ENCODE measurements at places on chromosomes 7 and 10.
A peak's percentile ranks its signal among the peaks of the same experiment; 100 is the strongest.

DNA sequence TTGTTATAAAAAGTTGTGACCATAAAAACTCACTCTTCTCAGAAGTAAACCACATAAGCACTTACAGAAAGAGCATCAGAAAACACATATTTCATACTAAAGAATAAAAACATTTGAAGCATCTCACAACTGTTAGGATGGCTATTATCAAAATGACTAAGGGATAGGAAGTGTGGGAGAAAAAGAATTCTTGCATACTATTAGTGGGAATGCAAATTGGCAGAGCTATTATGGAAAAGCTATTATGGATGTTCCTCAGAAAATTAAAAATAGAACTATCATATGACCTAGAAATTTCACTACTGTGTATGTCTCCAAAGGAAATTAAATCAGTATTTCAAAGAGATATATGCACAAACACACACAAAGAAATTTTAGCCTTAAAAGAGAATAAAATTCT, 25.2 kb upstream of the POT1 start:
- DNase-seq: no peak

DNA sequence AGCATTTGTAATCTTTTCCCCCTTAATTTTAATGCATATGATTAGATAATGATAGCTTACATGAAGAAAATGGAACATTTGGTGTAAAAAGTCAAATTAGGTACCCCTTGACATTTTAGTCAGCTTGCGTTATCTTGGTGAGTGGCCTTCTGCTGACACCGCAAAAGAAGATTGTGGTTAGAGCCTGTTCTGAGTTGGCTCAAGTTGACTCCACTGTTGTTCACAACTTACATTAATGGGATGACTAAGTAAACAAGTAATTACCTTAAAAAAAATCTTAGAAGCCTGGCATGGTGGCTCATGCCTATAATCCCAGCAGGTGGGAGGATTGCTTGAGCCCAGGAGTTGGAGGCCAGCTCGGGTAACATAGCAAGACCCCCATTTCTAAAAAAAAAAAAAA, 24.2 kb downstream of the TRRAP start:
- DNase-seq: no peak

- no peak for DNase-seq
These were observed 8.1 kb upstream of the VDAC2 start for GRCh38 chr10:75202321-75203045.

DNA sequence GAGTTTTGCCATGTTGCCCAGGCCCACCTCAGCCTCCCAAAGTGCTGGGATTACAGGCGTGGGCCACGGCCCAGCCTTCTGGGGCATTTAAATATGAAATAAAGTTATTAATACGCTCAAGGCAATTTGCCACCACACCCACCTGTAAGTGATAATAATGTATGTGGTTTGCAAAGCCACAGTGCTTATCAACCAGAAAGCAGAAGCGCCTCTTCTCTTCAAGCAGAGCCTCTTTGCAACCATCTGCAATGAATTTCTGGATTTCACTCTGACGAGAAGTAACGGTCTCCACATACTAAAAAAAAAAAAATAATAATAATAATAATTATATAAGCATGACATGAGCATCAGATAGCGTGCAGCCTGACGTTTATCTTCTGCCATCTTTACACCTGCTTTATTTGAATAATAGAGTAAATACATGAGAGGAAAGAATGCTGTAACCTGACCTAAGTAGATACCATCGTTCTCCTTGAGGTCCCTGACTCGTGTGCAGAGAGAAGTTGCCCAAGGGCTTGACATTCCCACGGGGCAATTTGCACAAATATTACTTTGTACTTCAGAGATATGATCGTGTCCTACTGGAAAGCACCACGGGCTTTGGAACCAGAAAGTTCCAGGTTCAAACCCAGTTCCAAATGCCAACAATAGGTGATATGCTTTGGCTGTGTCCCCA, 34.0 kb downstream of the BRI3 start:
- DNase-seq: no peak

- DNase-seq: no peak
These were observed 865.4 kb downstream of the CCSER2 start for GRCh38 chr10:85193796-85194195.

DNA sequence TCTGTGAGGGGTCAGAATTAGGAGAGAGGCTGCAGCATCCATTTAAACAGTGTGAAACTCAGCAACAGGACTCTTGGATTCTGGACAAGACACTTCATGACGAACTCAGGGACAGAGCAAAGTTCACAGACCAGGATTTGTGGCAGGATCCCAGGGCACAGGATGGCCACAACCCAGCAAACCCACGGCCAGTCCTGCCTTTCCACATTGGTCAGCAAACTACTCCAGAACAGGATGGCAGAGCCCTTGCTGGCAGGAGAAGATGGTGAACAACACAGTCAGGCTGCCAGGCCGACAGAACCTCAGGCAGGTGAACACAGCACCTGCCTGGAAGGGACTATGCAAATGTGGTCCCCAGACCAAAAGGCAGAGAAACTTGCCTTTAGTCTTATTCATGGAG, 34.4 kb downstream of the VSTM4 start:
- DNase-seq: no peak

- no peak for DNase-seq
These were observed 233.1 kb downstream of the PARD3 start for GRCh38 chr10:34581801-34582532.

GRCh38 chr10:132591166-132591971, 53.8 kb downstream of the INPP5A start:
- DNase-seq: no peak

GRCh38 chr7:35380739-35381224, 126.9 kb upstream of the TBX20 start:
- DNase-seq: no peak

DNA sequence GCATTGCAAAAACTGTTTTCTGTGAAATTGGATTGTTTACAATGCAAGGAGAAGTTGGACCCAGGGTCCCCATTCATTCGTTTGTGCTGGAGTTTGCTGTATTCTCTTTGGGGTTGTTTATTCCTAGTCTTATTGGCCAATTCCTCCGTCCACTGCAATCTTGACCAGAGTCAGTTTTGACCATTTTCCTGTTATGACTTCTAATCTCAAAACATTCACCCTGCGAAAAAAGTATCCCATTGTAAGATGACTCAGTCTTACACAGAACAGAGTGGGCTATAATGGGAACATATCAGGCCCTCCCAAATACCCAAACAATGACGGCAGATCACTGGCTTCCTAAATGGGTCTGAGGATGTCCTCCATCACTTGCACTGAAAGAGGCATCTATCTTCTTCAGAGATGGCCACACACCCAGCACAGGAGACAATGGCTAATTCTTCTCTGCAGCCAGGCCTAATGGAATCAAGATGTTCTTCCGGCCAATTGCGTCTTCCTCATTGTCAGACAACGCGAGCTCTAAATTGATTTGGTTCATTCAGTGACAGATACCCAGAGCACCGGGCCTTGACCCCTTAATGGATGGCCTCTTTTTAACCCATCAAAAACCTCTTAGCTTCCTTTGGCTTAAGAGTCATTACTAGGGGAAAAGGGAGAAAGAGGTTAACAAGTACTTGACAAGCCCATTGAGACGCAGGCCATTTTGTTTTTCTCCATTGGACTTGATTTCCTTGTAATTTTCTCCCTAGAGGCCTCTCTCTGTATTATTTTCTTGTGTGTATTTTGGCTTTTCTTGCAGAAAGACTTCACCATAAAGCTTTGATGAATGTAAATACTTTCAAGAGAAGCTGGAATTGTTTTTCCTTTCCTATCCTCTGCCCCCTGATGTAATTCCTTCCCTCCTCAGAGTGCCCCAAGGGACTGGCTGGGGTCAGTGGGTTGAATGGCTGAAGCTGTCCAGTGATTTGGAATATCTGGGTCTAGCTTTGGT, 129.6 kb downstream of the PRPF18 start:
- DNase-seq: no peak

- no peak for DNase-seq
These were observed at the start of gene DLX6 for GRCh38 chr7:97005183-97006054. Gene DLX6 (plus strand): TSS chr7:97005553. CDS start chr7:97005978, 425 bp downstream.

DNA sequence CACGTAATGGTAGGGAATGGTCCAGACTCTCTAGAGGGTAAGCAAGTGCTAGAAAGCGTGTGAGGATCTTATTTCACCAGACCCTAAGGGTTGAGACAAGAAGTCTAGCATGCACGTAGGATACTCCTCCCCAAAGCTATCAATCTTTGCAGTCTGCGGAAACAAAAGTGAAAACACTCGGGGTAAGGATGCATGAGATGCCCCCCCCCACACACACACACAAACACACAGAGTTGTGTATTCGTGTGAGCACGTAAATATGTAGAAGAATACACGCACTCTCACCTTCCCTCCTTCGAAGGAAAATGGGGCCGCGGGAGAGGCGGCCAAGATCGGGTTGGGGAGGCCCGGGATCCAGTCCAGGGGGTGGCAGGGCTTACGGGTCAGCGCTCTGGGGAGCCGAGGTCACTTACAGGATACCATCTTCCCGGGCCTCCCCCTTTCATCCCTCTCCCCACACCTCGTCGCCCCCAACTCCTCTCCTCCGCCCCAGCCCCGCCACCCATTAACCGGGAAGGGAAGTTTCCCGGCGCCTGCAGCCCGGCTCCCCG, 455 bp downstream of the CUL2 start:
- peak; percentile 39 for DNase-seq

- no peak for DNase-seq
These were observed 71.5 kb downstream of the AGMO start for GRCh38 chr7:15490291-15490690.

DNA sequence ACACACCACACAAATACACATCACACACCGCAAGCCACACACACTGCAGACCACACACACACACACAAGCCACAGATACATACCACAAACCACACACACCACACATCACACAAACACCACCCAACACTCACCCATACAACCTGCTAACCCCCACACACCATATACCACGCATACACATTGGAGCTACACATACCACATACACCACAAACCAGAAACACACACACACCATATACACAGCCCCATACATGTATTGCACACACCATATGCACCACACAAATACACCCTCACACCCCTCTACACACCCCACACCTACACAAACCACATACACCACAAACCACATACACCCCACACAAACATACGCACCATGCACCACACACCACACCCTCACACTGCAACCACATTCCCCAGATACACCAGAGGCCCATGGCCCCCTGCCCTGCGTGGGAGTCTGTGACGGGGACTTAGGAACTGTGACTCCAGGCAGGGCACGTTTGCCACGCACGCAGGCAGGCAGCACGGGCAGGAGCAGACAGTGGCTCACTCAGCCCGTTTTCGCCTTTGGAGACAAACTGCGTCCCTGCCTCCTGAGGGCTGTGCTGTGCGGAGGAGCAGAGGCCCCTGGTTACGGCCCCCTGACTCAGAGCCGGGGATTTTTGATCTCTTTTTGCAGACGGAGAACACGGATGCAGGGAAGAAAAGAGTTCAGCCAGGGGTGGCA, 52.6 kb downstream of the TMEM209 start:
- no peak for DNase-seq

DNA sequence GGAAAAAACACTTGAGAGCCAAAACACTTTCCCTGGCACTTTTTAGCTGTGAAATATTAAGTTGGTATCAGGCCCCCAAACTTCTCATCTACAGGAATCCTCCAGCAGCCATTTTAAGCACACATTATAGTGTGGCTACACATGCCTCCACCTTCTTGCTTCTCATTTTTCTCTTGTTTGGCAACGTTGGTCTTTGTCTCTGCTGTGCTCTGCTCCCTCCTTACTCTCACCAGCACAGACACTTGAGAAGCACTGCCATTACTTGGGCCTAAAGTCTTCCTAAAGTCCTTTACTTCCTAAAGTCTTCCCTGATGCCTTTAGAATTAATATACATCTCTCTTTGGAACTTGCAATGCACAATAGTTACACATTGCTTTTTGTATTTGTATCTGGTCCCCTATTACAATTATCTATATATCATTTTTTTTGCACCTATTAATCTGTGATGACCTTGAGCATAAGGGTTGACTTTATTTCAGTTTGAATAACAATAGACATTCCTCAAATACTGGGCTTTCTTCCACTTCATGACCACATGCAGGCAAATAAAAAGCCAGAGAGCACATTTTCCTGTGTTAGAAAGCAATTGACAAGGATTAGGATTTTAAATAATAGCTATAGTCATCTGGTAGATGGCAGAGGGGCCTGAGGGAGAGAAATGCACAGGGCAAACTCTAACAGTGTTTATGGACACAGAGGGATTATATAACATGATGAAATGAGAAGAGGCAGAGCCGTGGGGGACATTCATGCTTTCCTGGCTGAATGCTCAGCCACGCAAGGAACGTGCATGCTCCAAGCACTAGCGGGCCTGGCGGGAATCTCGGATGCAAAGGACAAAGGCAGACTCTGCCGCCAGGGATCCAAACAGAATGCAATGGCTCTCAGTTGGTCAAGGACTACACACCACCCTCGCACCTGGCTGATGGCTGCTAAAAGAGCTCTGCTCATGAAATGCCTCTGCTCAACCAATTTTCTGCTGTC, 99.3 kb downstream of the CDC14C start:
- DNase-seq: no peak

DNA sequence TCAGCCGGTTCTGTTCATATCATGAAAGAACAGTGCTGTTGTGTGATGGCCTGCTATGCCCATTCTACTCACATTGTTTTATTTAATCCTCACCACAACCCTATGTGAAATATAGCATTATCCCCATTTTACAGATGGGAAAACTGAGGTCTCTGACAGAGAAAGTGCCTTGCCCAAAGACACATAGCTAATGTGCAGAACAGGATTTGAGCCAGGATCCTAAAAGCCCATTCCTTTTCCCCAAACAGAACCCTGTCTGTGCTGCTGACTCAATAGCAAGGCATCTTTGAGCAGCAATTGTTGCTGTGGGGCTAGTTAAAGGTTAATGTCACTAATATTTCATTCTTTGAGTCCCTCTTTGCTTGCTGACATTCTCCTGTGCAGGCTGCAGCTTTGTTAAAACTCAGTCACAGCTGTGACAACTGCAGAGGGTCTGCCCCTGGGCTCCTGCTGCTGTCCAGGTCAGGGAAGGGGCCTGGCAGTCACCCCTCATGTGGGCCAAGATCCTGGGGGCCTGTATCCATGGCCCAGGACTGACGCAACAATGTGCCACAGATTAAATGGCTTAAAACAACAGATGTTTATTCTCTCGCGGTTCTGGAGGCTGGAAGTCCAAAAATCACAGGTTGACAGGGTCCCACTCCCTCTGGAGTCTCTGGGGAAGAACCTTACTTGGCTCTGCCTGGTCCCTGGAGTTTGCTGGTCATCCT, 40.4 kb downstream of the AFAP1L2 start:
- DNase-seq: no peak

DNA sequence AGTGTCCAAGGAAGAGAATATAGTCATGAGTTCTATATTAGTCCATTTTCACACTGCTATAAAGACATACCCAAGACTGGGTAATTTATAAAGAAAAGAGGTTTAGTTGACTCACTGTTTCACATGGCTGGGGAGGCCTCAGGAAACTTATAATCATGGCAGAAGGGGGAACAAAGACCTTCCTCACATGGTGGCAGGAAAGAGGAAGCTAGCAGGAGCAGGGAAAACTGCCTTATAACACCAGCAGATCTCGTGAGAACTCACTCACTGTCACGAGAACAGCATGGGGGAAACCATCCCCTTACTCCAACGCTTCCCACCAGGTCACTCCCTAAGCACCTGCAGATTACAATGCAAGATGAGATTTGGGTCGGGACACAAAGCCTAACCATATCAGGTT, 139.0 kb upstream of the ZNF438 start:
- DNase-seq: no peak

GRCh38 chr10:14688606-14689005, 86.1 kb downstream of the FAM107B start:
- DNase-seq: no peak
